ENCODE measurements at places on chromosomes 7 and 10.

GRCh38 chr10:19451937-19452336, 364.3 kb upstream of the PLXDC2 start:
- no peak for DNase-seq

- DNase-seq: no peak
Observed at GRCh38 chr10:113820507-113820906, 33.4 kb downstream of the DCLRE1A start.

GRCh38 chr7:14604606-14605005, 297.9 kb downstream of the DGKB start:
- DNase-seq: no peak

DNA sequence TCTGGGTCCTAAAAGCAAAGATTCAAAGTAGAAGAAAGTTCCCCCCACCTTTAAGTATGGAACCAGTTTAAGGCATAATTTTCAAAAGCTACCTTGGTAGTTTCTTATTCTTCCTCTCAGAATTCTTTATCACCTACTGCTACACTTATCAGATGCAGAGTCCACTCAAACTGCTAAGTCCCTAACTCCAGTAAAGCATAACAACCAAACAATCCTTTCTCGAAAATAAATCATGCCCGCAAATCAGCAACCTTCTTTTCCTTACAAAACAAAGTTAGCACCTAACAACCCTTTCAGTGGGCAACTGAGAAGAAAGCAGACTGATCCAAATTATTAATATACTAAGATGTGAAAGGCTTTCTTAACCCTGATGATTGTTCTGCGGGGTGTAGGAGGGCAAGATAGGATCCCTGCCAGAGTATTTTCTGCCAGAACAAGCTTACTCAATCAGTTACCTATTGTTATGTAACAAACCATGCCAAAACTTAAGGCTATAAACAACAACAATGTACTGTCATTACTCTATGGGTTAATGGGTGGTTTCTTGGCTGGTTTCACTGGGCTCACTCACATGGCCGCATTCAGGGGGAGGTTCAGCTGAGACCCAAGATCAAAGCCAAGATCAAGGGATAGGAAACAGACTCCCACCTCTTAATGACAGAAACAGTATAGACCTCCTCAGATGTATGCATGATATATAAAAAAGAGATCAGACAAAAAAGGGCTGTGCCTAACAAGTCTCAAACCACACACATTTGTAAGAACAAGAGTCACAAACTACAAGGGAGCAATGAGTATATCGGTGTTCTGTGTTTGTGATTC, 42.0 kb downstream of the CCDC6 start:
- DNase-seq: no peak

DNA sequence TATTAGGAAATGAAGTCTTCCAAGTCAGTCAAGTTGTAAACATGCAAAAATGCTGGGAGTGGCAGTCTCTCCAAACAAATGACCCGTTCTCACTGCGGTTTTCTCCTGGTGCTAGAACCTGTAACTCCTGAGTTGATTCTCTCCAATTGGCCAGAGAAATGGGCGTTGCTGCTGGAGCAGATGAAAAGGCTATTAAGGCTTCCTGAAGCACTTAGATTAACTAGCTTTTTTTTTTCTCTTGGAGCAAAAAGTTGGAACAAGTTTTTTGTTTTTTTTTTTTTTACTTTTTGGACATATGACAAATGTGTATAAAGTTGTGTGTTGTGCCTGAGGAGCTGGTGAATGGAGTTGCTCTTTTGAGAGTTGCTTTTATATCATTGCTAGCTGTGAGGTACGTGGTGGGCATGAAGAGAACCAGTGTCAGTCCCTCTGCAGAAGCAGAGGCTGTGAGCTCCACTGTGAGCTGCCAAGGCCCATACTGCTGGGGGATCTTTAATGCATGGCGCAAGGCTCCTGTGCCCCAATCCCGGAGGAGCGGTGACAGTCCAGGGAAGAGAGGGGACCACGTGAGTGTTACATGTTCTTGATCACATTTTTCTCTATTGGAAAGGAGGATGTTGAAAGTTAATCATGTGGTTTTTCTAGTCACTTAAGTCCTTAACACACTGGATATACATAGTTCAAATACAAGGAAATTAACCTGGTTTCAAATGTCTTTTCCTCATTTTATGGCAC, 393.6 kb upstream of the GALNT17 start:
- DNase-seq: no peak

- DNase-seq: peak; percentile 28
Observed at GRCh38 chr10:7192831-7193361, 217.9 kb downstream of the SFMBT2 start.

DNA sequence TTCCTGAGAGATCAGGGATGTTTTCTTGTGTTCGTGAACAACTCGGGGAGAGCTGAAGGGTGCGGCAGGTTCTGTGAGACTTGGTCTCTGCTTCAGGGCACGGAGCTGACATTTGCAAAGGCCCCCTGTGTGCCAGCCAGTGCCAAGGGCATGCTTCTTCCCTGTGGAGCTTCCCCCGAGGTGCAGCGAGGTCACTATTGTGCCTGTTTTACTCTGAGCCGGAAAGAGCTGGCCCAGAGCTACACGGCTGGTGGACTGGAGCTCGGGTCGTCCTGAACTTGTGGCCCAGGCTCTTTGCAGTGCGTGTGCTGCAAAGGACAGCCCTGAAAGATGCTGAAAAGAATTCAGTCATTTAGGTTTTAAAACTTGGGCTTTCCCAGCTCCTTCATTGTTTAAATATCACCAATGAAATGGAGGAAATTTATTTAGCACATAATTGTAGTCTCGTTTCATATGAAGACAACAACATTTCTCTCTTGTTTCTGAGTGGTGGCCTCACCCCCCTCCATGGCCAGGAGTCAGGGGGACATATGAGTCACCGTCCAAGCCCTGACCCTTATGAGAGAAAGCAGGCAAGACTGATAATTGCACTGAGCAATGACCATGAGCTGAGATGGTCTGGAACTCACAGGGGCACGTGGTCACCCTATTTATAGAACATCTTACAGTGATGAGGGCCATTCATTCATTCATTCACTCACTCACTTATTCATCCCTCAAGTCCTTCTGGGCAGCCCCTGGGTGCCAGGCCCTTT, 102.6 kb downstream of the PTPRE start:
- no peak for DNase-seq

Data from stimulated activated CD8-positive, alpha-beta memory T cell treated with anti-CD3 and anti-CD28 coated beads, Interleukin-7, amount 100 ng/mL, for 1 hour (primary cell).